ENCODE measurements at places on chromosomes 12 and 14.

GRCh38 chr14:74442757-74443156 lies 16.7 kb upstream of the SYNDIG1L start:
- H3K36me3 ChIP-seq: no peaks in the 10 kb centered on the region
- peaks cover 32% of the 10 kb centered on the region for H3K27me3 ChIP-seq
- no peak for DNase-seq

- H3K27ac ChIP-seq: no peak overlapping the region
- DNase-seq: peak; percentile 57
- H3K27me3 ChIP-seq: peaks cover 17% of the 10 kb centered on the region
- H3K4me3 ChIP-seq: no peak overlapping the region
These were observed 41.9 kb upstream of the FKBP4 start for GRCh38 chr12:2752676-2753371.

GRCh38 chr12:71300772-71301675 lies 138.6 kb upstream of the LGR5 start:
- H3K27ac ChIP-seq: no peak overlapping the region
- no peaks in the 10 kb centered on the region for H3K4me1 ChIP-seq
- H3K36me3 ChIP-seq: no peaks in the 10 kb centered on the region
- H3K4me3 ChIP-seq: no peak overlapping the region

DNA sequence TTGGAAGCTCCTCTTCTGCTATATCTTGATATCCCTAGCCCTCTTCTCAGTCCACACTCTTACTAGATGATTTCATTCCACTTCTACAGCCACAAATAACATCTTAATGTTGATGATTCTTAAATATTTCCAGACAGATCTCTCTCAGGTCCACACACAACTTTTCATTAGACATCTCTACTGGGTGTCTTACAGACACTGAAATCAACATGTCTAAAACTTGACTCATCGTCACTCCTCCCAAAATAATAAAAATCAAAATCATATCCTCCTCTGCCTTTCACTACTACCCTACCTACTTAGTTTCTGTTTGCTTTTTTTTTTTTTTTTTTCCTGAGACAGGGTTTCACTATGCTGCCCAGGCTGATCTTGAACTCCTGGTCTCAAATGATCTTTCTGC lies 11.9 kb downstream of the PRDM4 start:
- H3K4me3 ChIP-seq: no peak overlapping the region
- H3K27me3 ChIP-seq: no peaks in the 10 kb centered on the region
- no peak overlapping the region for H3K27ac ChIP-seq
- H3K4me1 ChIP-seq: peaks cover 11% of the 10 kb centered on the region

DNA sequence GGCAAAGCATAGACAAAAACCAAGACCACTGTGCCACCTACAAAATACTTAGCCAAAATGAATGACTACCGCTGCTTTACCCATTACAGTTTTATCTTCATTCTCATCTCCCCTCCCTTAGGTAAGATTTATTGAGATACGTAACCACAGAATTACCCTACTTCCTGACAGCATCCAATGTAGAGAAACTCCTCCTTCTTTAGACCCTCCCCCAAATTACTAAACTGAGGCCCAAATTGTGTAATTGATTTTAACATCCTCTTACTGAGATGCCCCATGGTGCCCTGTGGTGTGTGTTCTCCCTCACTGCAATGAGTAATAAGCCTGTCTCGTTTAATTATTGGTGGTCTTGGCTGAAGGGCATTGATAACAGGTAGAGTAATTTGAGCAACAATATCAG lies 19.1 kb downstream of the VRK1 start:
- no peak overlapping the region for H3K4me3 ChIP-seq
- peaks cover 3% of the 10 kb centered on the region for H3K4me1 ChIP-seq
- no peaks in the 10 kb centered on the region for H3K27me3 ChIP-seq

GRCh38 chr14:26765301-26765700 lies 167.5 kb upstream of the NOVA1 start:
- H3K4me3 ChIP-seq: no peak overlapping the region
- no peaks in the 10 kb centered on the region for H3K27me3 ChIP-seq
- DNase-seq: no peak
- no peak overlapping the region for H3K27ac ChIP-seq

All from IMR-90 (cell line).